T-helper 17 cell (primary cell): ENCODE measurements at places on chromosomes 5 and 9. TPM values are rescaled to one million over a fixed set of nuclear protein-coding genes. Genes with fewer than 3 reads are reported as not detected.

DNA sequence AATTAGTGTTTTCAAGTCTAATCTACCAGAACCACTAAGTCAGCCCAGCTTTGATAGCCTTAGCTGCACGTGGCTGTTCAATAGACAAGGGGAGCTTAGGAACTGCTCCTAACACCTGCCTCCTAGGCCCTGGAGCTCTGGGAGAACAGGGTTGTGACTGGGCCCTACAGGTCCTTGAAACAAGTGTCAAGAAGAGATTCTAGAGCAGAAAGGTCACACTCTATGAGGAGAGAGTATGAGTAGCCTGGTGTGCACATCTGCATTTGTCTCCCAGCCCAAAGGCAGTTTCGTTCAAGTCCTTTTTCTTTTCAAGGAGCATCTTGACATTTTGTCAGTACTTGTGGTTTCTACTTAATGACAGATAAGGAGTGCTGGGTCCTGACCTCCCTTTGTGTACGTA is 206.1 kb downstream of the PRELID2 start:
- no peaks in the 10 kb centered on the region for H3K27me3 ChIP-seq
- DNase-seq, result no peak
- H3K4me1 ChIP-seq, result no peaks in the 10 kb centered on the region
- H3K27ac ChIP-seq, result no peak overlapping the region
- H3K4me3 ChIP-seq, result no peak overlapping the region
- no peaks in the 10 kb centered on the region for H3K36me3 ChIP-seq

- peaks cover 2% of the 10 kb centered on the region for H3K36me3 ChIP-seq
- no peak for DNase-seq
- peaks cover 8% of the 10 kb centered on the region for H3K4me1 ChIP-seq
- H3K27me3 ChIP-seq, result no peaks in the 10 kb centered on the region
- H3K4me3 ChIP-seq, result no peak overlapping the region
Observed at GRCh38 chr5:75481024-75481423, 30.4 kb downstream of the CERT1 start.

GRCh38 chr9:133844398-133844784 is 106.2 kb upstream of the SARDH start:
- H3K4me1 ChIP-seq, result no peaks in the 10 kb centered on the region
- no peak overlapping the region for H3K27ac ChIP-seq
- no peaks in the 10 kb centered on the region for H3K36me3 ChIP-seq
- DNase-seq, result no peak
- H3K4me3 ChIP-seq, result no peak overlapping the region

DNA sequence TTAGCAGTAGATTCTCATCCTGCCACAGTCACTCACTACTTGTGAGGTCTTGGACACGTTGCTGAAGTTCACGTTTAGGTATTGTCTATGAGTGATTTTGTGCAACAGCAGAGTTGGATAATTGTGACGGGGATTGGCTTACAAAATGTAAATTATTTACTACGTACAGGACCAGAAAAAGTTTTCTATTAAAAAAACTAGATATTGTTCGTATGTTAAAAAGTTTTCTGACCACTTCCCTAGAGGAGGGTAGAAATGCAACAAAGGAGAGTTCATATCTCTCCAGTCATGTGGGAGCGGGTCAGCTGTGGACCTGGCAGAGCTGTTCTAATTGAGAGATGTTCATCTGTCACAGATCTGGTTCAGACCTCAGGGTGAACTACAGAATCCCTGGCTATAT is 976.1 kb upstream of the NUDT12 start:
- no peaks in the 10 kb centered on the region for H3K27me3 ChIP-seq
- H3K4me1 ChIP-seq, result no peaks in the 10 kb centered on the region
- no peak overlapping the region for H3K27ac ChIP-seq
- H3K4me3 ChIP-seq, result no peak overlapping the region

DNA sequence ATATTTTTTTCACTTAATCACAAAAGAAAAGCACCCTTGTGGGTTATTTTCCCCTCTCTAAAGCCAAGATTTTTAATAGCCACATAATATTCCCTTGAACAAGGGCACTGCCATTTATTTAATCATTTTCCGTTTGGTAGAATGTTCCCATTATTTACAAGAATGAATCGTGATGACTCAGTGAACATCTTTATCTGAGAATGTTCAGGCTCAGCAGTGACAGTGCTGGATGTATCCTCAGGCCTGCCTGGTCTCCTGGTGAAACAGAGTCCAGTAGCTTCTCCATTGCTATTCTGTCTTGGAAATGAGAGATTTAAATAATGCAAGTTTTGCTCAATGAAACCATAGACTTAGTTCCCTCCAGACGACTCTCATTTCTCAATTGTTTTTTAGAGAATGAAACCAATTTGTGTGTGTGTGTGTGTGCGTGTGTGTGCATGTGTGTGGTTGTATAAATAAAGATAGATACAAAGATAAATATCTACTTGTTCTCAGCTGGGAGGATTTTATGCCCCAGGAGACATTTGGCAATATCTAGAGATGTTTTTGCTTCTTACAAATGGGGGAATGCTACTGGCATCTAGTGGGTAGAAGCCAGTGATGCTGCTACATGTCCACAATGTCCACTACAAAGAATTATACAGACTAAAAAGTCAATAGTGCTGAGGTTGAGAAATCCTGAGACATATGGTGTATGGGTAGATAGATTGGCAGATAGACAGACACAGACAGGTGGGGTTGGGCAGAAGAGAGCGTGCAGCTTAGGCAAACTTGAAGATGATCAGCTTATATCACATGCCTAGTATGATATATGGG is 55.0 kb downstream of the PAPPA start:
- no peaks in the 10 kb centered on the region for H3K4me1 ChIP-seq
- no peak overlapping the region for H3K27ac ChIP-seq
- H3K36me3 ChIP-seq, result no peaks in the 10 kb centered on the region
- DNase-seq, result no peak

- H3K4me3 ChIP-seq, result no peak overlapping the region
- H3K27me3 ChIP-seq, result no peaks in the 10 kb centered on the region
- DNase-seq, result no peak
- peaks cover 6% of the 10 kb centered on the region for H3K36me3 ChIP-seq
- H3K4me1 ChIP-seq, result no peaks in the 10 kb centered on the region
Observed at GRCh38 chr5:131952301-131952857, 6.9 kb upstream of the MEIKIN start.

GRCh38 chr5:3354606-3355005 is 241.0 kb upstream of the IRX1 start:
- H3K4me1 ChIP-seq, result no peaks in the 10 kb centered on the region
- H3K27ac ChIP-seq, result no peak overlapping the region
- no peak overlapping the region for H3K4me3 ChIP-seq
- no peak for DNase-seq

- no peaks in the 10 kb centered on the region for H3K27me3 ChIP-seq
- H3K36me3 ChIP-seq, result no peaks in the 10 kb centered on the region
- DNase-seq, result no peak
- H3K27ac ChIP-seq, result no peak overlapping the region
- no peaks in the 10 kb centered on the region for H3K4me1 ChIP-seq
Observed at GRCh38 chr5:61758711-61759110, 426.7 kb downstream of the ZSWIM6 start.

- H3K27me3 ChIP-seq, result peaks cover 56% of the 10 kb centered on the region
- no peak overlapping the region for H3K4me3 ChIP-seq
- no peak overlapping the region for H3K27ac ChIP-seq
- no peak for DNase-seq
Observed at GRCh38 chr5:405421-405820, 37.6 kb upstream of the EXOC3 start.

The SLC25A48 gene
- not detected for total RNA-seq

The PIP5K1B gene
- 0.99 TPM for total RNA-seq

GRCh38 chr5:105816961-105817360 is 1853.8 kb downstream of the EFNA5 start:
- H3K27me3 ChIP-seq, result no peaks in the 10 kb centered on the region
- no peaks in the 10 kb centered on the region for H3K36me3 ChIP-seq
- DNase-seq, result no peak
- no peaks in the 10 kb centered on the region for H3K4me1 ChIP-seq

GRCh38 chr5:138605254-138605972 is 30.2 kb upstream of the HSPA9 start:
- no peak overlapping the region for H3K4me3 ChIP-seq
- peaks cover 5% of the 10 kb centered on the region for H3K4me1 ChIP-seq
- no peak overlapping the region for H3K27ac ChIP-seq

DNA sequence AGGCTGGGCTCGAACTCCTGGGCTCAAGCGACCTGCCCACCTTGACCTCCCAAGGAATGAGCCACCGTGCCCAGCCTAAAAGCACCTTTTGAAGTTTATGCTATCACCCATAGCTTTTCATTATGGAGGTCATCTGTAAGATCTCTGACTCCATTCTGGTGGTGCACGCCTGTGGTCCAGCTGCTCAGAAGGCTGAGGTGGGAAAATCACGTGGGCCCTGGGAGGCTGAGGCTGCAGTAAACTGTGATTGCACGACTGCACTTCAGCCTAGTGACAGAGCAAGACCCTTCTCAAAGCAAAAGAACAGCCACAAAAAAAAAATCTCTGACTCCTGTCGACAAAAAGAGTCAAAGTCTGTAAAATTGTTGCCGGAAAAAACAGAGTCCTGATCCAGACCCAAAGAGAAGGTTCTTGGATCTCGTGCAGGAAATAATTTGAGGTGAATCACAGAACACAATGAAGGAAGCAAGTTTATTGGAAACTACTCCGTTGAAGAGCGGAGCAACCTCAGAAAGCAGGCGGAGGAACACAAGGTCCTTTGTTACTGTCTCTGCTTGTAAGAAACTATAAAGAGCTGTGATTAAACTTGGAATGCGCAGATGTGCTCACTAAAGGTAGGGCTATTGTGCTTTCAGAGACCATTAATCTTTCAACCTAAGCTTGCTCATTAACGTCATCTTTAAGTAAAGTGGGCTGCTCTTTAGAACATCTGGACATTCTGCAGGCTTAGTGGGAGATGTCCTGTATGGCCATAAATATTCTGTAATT is 2.0 kb upstream of the HAUS6 start:
- H3K27me3 ChIP-seq, result no peaks in the 10 kb centered on the region
- DNase-seq, result no peak
- H3K27ac ChIP-seq, result no peak overlapping the region
- no peak overlapping the region for H3K4me3 ChIP-seq
- H3K36me3 ChIP-seq, result peaks cover 2% of the 10 kb centered on the region

DNA sequence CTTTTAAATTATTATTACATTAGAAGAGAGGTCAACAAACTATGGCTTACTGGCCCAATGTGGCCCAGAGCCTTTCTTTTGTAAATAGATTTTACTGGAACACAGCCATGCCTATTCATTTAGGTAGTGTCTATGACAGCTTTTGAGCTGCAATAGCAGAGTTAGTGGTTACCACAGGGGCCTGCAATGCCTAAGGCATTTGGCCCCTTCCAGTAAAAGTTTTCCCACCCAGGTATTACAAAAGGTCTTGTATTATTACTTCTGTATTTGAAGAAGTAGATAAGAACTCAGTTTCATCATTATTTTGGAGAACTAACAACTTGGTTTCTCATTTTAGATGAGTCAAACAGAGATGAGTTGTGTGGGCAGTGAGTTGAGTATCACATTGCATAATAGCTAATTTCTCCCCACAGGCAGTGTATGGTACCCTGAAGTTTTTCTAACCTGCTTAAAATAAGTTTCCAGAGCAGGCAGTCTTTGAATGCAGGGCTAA is 9.5 kb downstream of the MTRR start:
- H3K27me3 ChIP-seq, result no peaks in the 10 kb centered on the region
- peak overlapping the region; percentile 85 for H3K27ac ChIP-seq
- peaks cover 20% of the 10 kb centered on the region for H3K36me3 ChIP-seq
- H3K4me3 ChIP-seq, result no peak overlapping the region
- no peak for DNase-seq

The GABRA1 gene
- not detected for total RNA-seq

The GFPT2 gene
- total RNA-seq, result 0.80 TPM

DNA sequence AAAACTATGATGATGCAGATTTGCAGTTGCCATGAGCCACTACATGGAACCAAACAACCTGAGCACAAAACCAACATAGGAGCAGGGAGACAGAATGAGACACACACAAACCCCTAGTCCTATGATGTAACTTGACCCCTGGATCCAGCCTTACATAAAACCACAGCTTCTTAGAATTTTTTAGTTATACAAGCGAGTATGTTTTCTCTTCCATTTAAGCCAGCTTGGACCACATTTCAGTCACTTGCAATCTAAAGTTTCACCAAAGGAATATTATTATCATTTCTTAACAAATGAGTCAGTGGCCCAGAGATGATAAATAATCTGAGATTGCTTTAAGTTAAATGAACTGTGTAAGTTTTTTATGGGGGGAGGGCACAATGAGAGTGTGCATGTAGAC is 6.8 kb downstream of the SPOCK1 start:
- peaks cover 22% of the 10 kb centered on the region for H3K27me3 ChIP-seq
- no peaks in the 10 kb centered on the region for H3K4me1 ChIP-seq
- no peak overlapping the region for H3K27ac ChIP-seq
- no peaks in the 10 kb centered on the region for H3K36me3 ChIP-seq
- H3K4me3 ChIP-seq, result no peak overlapping the region
- DNase-seq, result no peak

The PCDHA4 gene
- not detected for total RNA-seq

GRCh38 chr9:4784403-4784802 is 8.3 kb upstream of the RCL1 start:
- no peak overlapping the region for H3K4me3 ChIP-seq
- H3K36me3 ChIP-seq, result no peaks in the 10 kb centered on the region
- peaks cover 47% of the 10 kb centered on the region for H3K27me3 ChIP-seq
- no peaks in the 10 kb centered on the region for H3K4me1 ChIP-seq
- no peak overlapping the region for H3K27ac ChIP-seq
